ENCODE measurements at places on chromosomes 11 and 22.

DNA sequence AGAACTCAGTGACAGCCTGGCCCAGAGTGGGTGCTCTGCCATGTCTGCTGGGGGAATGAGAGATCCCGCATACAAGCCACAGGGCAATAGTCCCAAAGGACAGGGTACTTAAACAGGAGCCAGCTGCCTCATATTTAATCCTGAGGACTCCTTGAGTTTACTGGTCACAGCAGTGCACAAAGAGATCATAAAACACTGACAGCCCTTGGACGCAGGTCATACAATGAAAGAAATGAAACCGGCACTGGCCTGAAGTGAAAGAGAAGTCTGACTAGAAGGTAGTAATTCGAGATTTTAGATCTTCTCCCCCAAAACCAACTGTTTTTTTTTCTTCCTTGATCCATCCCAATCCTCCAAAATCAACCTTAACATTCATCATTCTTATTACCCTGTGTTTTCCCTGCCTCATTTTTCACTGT is 299.8 kb upstream of the SYN3 start:
- DNase-seq: no peak

DNA sequence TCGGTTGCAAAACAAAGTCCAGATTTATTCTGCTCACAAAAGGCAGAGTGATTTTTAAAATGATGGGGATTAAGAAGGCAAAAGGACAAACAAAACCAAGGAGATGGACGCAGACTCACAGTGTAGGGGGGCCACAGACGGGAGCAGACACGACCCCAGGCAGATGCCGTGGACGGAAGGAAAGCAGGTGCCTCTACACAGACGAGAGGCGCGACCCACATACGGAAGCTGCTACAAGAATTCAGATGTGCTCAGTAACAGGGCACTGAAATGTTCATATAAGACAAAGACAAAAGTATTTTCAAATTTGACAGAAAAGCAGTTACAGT is 148.9 kb downstream of the BRD1 start:
- no peak for DNase-seq

- DNase-seq: no peak
Observed at GRCh38 chr11:114604179-114604813, 8.7 kb upstream of the NXPE4 start.

GRCh38 chr11:110907629-110908028 is 195.4 kb upstream of the ARHGAP20 start:
- DNase-seq: no peak

- no peak for DNase-seq
Observed at GRCh38 chr22:36613958-36614357, 85.0 kb upstream of the EIF3D start.

DNA sequence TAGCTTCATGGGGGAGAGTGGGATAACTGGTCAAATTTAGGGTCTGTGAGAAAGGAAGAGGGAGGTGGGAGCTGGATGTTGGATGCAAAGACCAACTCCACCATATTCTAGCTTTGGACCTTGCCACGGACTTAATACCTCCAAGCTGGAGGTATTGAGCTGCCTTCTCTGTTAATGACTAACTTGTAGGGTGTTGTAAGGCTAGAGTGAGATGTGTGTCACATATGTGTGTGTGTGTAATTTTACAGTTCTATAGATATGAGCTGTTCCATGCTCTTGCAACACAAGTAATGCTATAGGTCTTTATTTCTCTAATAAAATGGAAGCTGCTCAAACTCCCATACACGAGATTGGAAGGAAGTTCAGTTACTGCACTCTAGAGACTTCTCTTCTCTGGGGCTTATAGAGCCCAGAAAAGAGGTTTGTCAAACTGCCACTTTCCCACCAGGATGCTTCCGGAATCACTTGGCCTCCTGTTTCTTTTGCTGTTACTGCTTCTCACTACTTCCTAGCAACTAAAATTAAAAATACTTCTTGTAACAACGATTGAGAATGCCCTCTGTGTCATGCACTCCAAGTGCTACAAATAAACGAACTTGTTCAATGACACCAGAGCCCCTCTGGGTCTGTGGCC is 16.0 kb upstream of the FJX1 start:
- no peak for DNase-seq

- no peak for DNase-seq
Observed at GRCh38 chr22:19509191-19509590, 15.0 kb downstream of the CLDN5 start.

DNA sequence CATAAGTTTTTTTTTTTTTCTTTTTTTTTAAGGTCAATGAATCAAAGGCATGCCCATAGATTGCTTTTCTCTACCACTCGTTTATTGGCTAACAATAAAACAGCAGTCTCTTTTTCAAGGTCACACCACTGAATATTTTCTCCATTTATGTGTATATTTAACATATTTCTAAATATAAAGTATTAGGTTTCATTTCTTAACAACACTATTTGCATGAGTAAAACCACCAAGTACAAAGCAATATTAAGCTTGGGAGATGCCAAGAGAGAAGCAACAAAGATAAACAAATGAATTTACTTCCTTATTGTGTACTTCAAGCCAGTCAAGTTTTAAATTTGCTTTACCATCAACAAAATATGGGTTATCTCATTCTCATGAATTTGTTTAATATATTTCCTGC is 708.9 kb upstream of the CCDC179 start:
- no peak for DNase-seq

Measured in stimulated activated CD8-positive, alpha-beta memory T cell treated with anti-CD3 and anti-CD28 coated beads, Interleukin-15, amount 100 ng/mL, for 1 hour (primary cell).